ENCODE measurements at places on chromosomes 13 and 19.

- DNase-seq, result no peak
Observed at GRCh38 chr13:76596216-76596615, 290.0 kb downstream of the KCTD12 start.

DNA sequence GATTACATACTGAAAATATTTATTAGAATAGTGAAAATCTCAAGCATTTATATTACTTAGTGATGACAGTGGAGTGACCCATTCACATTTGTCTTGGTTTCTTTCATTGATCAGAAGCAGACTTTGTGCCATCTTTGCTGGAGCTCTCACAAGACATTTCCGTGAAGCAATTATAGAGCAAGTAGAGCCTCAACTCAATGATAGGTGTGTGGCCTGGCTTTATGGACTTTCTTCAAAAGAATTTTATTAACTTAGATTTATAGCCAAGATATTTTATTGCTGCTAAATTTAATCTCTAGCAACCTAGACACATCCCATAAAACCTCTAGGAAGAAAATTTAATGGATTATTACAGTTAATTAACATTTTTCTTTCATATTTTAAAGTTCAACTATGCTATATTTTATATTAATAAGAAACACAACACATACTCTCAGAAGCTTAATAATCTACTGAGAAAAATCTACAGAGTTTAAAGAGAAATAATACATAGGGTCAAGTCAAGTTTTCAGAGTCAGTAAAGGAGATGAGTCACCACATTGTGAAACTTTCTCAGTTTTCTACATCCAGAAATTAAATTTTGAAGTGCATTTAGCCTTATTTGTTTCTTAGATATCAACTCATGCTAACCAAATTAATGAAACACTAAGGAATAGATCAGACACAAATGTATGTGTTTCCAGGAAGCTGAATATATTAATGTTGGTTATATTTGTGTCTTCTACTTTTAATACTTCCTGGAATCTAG lies 160.5 kb downstream of the LACC1 start:
- no peak for DNase-seq

DNA sequence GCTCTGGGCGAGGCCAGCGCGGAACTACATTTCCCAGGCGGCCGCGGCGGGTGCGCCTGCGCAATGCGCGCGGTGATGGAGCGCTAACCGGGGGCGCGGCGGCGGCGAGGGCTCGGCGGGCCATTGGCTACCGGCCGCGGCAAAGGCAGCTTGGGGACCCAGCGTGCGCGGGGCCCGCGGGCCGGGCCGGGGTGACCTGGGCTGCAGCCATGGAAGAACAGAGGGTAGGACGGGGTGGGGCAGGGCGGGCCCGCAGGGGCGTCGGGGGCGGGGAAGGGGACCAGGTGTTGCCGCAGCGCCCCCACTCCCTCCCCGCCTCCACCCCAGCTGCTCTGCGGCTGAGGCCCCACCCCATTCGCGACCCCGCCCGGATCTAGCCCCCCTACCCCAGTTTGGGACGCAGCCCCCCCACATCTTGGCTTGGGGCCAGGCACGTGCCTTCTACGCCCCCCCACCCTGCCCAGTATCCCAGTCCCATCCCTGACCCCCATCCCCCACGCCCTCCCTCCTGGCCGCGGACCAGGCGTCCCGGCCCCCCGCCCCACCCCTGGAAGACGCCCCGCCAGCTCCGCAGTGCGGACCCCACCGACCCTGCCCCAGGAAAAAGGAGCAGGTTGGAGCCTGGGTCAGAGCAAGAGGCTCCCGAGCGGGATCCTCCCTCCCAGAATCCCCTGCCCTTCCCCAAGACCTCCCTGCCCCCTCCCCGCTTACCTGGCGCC lies at the start of gene FSD1:
FSD1 (plus strand) TSS at position 61 of the 719 bp plus-strand sequence; CDS start at position 210, 149 bp downstream.
- DNase-seq, result peak; percentile 98

DNA sequence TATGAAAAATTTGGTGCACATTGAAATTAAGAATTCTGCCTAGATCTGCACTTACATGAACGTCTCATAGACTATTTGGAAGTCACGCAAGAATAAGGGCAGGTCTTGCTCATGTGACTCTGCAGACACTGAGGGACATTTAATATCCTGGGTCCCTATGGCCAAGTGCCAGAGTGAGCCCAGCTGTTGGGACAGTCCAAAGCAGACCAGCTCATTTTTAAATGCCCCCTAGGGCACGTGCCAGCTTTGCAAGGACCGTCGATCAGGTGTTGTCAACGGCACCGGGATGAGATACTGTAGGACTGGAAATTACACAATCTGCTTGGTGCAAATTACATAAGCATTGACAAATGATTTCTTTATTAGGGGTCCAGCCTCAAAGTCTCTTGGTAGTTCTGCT lies 293.6 kb downstream of the TEX29 start:
- DNase-seq, result no peak

DNA sequence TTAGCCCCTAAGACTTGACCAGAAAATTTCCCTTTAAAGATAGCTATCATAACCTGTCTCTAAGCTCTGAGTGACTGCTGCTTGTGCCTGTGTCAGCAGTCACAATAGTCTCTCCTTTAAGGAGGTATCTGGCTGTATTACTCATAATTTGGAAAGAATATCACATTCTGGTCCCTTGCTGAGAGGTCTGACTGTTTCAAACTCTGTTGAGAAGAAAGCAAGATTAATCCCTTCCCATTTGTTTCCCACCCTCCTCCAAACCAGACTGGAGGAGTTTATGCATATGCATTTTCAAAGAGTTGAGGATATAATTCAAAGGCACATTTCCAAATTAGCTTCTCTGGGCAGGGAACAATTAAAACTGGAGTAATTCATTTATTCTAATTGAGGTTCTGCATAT lies 2.3 kb downstream of the HTR2A start:
- DNase-seq, result no peak

GRCh38 chr13:43057653-43058317 lies 34.4 kb downstream of the DNAJC15 start:
- no peak for DNase-seq

DNA sequence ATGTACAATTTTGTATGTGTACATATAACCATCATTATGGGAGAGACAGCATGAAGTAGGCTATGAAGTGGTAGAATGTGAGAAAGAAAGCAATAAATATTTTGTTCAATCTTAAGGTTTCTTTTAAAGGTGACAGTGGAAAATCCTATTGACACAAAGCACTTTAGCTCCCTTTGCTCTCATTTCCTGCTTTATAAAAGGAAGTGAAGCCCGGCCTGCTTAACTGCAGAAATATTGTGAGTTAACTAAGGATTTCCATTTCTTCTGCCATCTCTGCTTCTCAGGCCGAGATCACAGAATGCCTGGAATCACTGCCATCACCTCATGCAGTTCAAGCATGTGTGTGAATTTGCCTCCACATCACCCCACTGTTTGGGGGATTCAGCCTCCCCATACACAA lies 83.5 kb downstream of the FRY start:
- no peak for DNase-seq

- no peak for DNase-seq
Observed at GRCh38 chr13:27857282-27857681, 62.5 kb upstream of the PDX1 start.
